ENCODE measurements at places on chromosomes 3 and 15.
A peak's percentile ranks its signal among the peaks of the same experiment; 100 is the strongest.

- DNase-seq, result no peak
Observed at GRCh38 chr3:15724446-15724845, 73.3 kb downstream of the ANKRD28 start.

GRCh38 chr15:69299451-69299886 is 757 bp downstream of the PAQR5 start:
- no peak for DNase-seq

DNA sequence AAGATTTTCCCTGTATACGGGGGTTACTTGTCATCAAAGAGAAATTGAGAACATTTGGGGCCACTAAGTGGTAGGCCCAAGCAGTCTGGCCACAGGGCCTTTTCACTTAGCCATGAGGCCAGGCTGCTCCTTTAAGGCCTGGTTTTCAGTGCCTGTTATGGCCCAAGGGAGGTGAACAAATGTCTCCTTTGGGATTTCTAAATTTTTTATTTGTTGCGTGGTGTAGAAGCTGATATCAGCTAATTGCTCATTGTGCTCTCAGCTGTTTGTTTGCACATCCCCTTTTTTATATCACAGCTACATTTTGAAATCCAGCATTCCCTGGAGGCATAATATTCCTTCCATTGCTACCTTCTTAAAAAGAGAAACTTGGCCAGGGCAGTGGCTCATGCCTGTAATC is 48.5 kb downstream of the RLBP1 start:
- no peak for DNase-seq

DNA sequence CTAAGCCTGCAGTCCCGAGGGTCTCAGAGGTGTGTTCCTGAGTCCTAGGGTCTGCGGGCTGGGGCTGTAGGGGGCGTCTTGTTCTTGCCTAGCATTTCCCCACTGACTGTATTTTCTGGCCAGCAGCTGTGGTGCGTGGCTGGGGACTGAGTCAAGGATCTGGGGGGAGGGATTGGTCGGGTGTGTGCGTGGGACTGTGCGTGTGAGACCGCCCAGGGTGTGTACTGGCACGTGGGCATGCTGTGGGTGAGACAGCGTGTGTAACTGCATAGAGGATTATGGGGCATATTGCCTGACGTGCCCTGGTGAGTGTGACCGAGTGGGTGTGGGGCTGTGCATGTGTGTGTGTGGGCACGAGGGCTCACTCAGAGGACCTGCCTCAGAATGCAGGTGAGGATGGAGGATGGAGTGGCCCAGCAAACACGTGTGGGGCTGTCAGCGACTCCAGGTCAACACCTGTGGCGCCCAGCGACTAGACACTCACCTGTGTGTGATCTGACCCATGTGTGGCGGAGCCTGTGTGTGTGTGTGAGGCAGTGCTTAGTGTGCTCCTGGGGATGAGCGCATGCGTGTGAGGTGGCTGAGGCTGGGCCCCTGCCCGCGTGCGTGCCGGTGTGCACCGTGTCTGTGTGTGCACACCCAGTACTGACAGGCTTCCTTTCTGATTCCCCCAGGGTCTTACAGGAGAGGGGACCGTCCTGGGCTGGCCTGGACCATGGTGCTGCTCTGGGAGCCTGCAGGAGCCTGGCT is 20.9 kb downstream of the FBLN2 start:
- no peak for DNase-seq

GRCh38 chr15:23497710-23498111 is 50.7 kb upstream of the GOLGA6L2 start:
- peak; percentile 20 for DNase-seq

DNA sequence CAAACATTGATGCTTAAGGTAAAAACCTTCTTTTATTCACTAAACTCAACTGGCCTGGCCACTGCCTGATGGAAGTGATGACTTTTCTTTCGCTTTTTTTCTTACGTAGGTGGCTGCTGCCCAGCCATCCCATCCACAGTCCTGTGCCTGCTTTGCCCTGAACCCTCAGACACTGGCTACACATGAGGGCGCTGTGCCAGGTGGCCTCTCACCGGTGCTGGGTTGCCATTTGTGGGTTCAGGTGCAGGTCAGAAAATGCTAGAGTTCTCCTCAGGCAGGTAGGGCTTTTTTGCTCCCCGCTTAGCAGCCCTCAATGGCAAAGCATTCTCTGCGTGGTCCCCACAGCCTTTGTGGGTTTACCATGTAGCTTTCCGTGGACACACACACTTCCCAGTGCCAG is 88.3 kb upstream of the PRR23E start:
- DNase-seq, result no peak

GRCh38 chr3:130820976-130821375 is 72.9 kb upstream of the ATP2C1 start:
- peak; percentile 35 for DNase-seq

Measured in erythroblast (primary cell).